ENCODE measurements at places on chromosomes 1 and 21. TPM values are rescaled to one million over a fixed set of nuclear protein-coding genes. Genes with fewer than 3 reads are reported as not detected.

Gene RGS8
- not detected for total RNA-seq

Gene MRTO4
- 59.3 TPM for total RNA-seq

Gene PTPN22
- 112 TPM for total RNA-seq

- DNase-seq: no peak
Observed at GRCh38 chr1:218495931-218496330, 150.8 kb downstream of the TGFB2 start.

DNA sequence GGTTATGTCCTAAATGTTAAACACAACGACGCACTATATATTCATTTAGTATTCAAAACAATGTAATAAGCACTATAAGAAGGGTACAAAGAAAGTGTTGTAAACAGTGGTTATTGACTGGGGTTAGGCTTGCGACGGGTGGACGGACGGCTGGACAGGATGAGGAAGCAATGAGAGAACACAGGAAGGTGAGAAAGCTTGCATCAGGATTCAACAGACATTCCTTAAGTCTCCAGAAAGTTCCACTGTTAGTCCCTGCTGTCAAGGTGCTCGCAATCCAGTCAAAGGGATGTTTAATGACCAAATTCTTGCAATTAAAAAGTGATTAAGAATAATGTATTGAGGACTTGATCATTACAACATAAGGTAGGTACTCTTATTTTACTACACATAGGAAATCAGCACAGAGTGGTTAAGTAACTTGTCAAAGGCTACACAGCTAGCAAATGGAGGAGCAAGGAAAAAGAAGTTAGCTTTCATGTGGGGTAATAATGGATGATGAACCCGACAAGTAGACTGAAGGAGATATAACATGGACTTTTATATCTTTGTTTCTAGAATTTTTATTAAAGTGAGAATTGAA, 994 bp upstream of the ACBD6 start:
- DNase-seq: no peak

DNA sequence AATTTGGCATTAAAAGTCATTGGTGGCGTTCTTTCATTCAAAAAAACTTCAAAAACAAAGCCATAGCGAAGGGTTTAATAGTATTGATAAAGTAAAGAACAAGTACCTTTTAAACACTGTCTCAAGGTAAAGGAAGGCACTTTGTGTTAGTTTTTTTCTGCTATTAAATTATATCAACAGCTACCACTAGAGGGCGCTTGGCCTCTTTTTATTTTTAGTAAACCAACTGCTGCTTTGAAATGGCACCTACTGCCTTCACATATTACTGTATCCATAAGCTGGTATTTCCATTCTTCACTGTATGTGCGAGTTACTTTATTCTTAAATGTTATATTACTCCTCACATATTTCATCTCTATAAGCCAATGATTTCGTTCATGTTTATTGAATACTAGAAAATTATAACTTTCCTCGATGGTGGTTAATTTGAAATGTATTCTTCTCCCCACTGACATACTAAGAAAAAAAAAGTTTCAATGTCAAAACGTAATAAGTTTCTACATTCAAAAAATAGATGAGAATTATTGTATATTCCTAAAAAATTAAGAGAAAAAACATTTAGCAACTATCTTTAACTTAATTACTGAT, 125.7 kb upstream of the CXADR start:
- DNase-seq: peak; percentile 45

- DNase-seq: no peak
Observed at GRCh38 chr1:36836196-36836883, 198.0 kb downstream of the GRIK3 start.

DNA sequence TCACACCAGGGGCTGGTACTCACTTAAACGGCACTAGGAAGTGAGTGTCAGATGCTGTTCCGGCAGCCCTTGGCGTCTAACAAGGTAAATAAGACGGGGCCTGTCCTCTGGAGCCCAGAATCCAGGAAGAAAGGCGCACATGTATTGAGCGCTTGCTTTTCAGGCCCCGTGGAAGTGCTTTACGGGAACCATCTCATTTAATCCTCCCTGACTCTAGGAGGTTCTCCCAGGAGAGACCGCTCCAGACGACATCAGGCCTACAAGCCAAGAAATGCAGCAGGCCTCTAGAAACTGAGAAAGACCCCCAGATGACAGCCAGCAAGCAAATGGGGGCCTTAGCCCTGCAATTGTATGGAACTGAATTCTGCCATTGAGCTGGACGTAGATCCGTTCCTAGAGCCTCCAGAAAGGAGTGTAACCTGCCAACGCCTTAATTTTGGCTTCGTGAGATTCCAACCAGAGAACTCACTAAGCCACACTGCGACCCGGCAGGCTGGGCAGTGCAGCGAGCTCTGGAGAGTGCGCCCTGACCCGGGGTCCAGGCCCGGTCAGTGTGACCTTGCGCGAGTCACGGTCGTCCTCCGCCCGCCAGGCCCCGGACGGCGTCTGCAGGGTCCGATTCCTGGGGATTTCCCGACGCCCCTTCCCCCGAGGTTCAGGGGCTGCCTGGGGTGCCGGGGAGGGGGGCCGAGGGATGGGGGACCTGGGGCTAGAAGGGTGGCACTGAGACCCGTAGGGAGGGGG, 532 bp upstream of the MANEAL start:
- DNase-seq: no peak

DNA sequence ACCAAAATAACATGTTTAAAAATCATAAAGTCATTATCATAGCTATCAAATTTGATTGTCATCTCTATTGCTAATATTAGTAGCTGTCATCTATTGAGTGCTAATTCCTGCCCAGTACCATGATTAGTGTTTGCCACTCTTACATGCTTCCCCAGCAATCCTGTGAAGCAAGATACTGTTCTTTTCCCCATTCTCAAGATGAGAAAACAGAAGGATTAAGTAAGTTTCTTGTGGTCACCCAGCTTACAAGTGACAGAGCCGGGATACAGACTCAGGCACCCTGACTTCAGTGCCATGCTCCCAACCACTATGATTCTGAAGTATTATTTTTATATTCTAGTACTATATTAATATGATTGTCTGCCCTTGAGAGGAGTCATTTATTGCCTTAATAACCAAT, 36.5 kb downstream of the LRRC8C start:
- no peak for DNase-seq

DNA sequence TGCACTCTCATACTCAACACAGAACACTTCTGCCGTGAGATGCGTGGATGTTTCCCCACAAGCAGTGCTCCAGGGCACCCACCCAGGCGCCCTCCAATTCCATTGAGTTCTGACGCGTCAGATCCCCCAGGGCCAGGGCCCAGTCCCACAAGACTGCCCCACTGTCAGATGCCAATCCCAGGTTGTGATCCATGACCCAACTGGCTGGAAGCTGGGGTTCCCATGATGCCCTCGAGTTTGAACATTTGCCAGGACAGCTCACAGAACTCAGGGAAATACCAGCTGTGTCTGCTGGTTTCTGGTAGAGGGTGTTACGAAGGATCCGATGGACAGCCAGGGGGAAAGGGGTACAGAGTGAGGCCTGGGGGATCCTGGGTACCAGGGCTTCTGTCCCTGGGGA, 58.4 kb downstream of the AGPAT3 start:
- DNase-seq: no peak

GRCh38 chr1:6473974-6474814, 8.2 kb upstream of the TNFRSF25 start:
- no peak for DNase-seq
